ENCODE measurements at places on chromosomes 7 and 10.

DNA sequence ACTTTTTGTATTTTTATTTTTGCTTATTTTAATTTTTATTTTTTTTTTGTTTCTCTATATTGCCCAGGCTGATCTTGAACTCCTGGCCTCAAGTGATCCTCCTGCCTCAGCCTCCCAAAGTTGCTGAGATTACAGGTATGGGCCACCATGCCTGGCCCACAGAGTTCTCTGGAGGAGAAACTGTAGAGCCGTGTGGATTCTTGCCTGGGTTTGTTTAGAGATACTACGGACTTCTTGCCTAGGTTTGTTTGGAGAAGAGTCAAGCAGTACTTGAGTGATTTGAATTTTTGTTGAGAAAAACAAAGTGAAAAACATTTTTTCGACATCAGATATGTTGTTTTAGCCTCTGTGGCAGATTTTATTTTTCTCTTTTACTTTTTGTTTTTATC is 99.0 kb downstream of the CAMK1D start:
- DNase-seq = no peak

DNA sequence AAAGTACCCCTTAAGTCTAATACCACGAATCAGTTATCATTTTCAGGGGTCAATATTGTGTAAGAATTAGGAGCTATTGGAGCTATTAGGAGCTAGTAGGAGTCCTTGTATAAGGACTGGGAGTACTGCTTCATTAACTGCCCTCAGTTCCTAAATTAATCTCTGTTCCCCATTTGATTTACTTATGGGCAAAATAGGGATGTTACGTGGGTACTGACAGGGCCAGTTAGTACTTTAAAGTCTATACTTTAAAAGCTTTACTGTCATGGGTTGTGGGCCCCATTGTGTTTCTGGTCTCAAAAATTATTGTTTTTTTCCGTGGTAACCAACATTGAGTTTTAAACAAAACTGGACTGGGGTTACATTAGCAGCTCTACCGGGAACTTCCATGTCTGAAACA is 60.3 kb downstream of the PRKAR2B start:
- no peak for DNase-seq

GRCh38 chr10:37854626-37855025 is 2.8 kb downstream of the ZNF248 start:
- no peak for DNase-seq

- no peak for DNase-seq
Measured at GRCh38 chr7:50449501-50449880, 659 bp downstream of the FIGNL1 start.

GRCh38 chr10:6465854-6466601 is 114.0 kb downstream of the PRKCQ start:
- DNase-seq = no peak

DNA sequence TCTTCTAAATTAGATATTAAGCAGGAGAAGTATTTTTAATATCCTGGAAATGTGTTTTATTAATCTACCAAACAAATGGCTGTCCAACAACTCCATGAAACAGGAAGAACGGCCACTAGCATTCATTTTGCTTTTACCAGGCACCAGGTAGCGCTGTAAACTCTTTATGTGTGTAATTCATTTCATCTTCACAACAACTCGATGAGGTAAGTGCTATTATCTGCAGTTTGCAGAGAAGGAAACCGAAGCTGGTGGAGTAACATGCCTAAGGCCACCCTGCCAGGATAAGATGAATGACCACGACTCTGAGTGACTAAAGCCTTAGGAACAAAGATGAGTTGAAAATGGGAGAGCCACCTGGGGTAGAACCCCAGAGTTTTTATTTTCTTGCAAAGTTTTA is 101.2 kb downstream of the KIAA1217 start:
- DNase-seq = no peak

DNA sequence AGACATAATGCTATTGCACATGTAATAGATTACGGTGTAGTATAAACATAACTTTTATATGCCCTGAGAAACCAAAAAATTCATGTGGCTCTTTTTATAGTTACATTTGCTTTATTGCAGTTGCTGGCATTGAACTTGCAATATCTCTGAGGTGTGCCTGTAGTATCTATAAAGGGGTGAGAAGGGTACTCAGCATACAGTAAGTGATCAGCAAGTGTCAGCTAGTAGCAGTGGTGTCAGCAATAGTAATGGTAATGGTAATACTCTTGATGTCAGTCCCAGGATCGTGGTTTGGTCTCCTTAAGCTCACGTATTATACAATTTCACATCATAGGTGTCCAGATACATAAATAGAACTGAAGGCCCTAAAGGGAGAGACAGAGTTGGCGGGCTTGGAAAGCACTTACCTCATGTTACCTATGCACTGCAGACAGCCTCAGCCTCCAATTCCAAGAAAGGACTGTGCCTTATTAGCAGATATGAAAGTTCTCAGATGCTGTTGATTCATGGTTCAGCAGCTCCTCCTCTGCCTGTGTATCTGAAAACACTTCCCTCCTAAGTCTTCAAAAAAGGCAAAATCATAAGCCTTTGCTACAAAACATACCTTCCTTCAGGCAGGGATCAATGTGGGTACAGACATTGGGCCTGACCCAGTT is 6.6 kb upstream of the GIMAP7 start:
- no peak for DNase-seq

- DNase-seq = no peak
Measured at GRCh38 chr7:2287745-2288144, 26.5 kb downstream of the SNX8 start.
